ENCODE measurements at places on chromosomes 6 and 20. TPM values are rescaled to one million over a fixed set of nuclear protein-coding genes. Genes with fewer than 3 reads are reported as not detected.

SPINT4 gene
- not detected for total RNA-seq

SGK2 gene
- total RNA-seq = 4.5 TPM

DEFB124 gene
- not detected for total RNA-seq

RBM39 gene
- total RNA-seq = 228 TPM

OR2J3 gene
- total RNA-seq = 0.09 TPM

DEK gene
- 74.1 TPM for total RNA-seq

HDGFL1 gene
- 14.6 TPM for total RNA-seq

SLC22A23 gene
- 129 TPM for total RNA-seq

MAN1A1 gene
- 17.9 TPM for total RNA-seq

SPINT3 gene
- total RNA-seq = not detected

FBXO9 gene
- 89.2 TPM for total RNA-seq

C6orf163 gene
- 4.7 TPM for total RNA-seq

IFNGR1 gene
- 65.3 TPM for total RNA-seq

LHFPL5 gene
- total RNA-seq = not detected

SPO11 gene
- total RNA-seq = 2.6 TPM

DSP gene
- total RNA-seq = 211 TPM

MUCL3 gene
- not detected for total RNA-seq

POPDC3 gene
- total RNA-seq = not detected

CST4 gene
- not detected for total RNA-seq

GRCh38 chr6:21354805-21355238, 238.7 kb upstream of the SOX4 start:
- peak; percentile 28 for DNase-seq

- DNase-seq = no peak
These were observed 21.6 kb downstream of the TFEB start for GRCh38 chr6:41713650-41714291.

- no peak for DNase-seq
These were observed 226.6 kb downstream of the COL12A1 start for GRCh38 chr6:74979065-74979766.

DNA sequence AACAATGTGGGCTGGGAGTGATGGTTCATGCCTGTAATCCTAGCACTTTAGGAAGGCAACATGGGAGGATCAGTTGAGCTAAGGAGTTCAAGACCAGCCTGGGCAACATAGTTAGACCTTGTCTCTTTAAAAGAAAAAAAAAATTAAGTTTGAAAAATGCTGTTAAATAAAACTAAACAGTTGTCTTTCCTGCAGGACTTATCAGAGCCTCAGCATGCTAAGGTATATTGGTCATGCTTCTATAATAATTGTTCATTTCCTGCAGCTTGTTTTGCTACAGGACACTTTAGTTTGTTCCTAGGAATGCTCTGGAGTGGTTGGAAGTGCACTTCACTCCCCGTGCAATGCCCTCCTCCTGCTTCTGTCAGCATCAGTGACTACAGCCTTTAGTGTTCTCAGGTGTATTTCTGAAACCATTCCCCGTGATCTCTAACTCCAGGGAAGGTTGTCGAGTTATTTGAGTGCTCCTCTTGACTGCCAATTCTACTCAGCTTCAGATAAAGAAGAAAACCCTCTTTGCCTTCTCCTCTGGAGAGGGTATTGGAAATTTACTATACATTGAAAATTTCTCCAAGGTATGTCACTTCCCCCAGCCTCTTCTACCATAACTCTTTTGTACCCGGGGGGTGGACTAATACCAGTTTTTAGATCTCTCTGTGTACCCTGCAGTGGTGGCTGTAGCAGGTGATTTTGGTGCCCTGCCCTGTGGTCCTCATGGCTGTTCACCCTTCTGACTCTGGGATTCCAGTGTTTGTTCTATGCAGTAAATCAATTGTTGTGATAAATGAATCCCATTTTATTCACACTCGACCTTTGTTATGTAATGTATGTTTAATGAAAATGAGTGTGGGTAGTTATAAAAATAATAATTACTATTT, 33.8 kb downstream of the NHLRC1 start:
- no peak for DNase-seq

GRCh38 chr6:108707328-108707976, 140.8 kb upstream of the ARMC2 start:
- peak; percentile 44 for DNase-seq

DNA sequence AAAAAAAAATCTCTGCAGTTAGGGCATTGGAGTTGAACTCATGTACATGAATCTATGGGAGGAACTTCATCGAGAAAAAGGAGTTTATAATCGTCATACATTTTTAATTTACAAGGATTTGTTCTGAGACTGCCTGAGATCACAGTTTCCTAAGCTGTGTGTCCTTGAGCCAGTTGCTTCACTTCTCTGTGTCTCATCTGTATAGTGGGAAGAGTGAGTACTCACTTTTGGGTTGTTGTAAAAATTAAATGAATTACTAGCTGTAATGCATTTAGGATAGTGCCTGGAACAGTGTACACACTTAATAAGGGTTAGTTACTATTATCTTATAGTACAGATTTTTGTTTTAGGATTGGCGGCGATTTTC, 42.5 kb downstream of the EYA2 start:
- DNase-seq = no peak

DNA sequence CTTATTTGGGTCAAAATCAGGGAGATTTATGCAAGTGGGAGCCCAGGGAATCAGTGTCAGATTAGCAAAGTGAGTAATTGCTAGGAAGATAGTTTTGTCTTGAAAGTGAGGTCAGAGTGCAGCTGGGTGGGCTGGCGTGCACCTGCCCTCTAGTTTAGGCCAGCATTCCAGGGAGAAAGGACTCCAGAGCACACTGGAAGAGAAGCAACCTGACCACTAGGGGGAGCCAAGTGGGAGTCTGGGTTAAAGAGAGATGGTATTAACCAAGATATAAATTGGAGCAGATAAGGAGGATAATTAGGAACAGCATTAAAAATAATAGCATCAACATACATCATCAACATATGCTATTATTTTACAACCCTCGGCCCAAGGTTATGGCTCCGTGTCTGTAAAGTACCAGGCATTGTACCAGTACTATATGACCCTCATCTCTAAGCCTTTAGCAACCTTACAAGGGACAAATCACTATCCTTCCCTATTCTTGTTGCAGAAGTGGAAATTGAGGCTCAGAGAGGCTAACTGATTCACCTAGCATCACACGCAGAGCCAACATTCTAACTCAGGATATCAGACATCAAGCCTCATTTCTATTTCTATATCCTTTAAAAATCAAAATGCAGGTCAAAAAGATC, 57.8 kb downstream of the SLC2A10 start:
- DNase-seq = peak; percentile 20

GRCh38 chr6:129605967-129606366, 104.0 kb downstream of the ARHGAP18 start:
- no peak for DNase-seq

- no peak for DNase-seq
These were observed 129.6 kb downstream of the CD24 start for GRCh38 chr6:106844930-106845329.

GRCh38 chr6:169558774-169559441, 142.9 kb downstream of the WDR27 start:
- DNase-seq = no peak

DNA sequence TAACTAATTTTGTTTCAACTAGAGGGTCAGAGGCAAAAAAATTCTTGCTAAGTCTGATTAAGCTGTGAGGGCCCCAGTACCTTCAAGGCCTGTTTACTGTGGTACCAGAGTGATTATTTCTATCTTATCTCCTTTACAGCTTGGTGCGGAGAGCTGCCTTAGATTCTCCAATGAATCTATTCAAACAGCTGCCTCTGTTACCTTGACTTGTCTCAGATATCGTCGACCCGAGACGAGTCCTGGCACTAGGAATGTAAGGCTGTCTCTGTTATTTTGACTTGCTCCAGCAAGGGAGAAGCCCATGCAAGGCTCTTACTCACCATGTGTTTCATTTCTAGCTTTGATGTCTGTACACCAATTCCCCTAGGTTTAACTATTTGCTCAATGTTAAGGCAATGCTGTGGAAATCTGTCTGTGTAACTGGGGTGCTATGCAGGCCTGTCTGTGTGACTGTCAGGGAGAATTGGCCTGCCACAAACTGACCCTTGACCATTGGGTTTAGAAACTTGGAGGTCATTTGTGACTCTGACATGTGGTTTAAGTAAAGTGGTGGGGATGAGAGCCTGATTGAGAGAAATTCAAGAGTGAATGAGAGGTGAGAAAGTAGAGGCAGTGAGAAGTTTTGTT, 10.4 kb upstream of the FKBPL start:
- no peak for DNase-seq

DNA sequence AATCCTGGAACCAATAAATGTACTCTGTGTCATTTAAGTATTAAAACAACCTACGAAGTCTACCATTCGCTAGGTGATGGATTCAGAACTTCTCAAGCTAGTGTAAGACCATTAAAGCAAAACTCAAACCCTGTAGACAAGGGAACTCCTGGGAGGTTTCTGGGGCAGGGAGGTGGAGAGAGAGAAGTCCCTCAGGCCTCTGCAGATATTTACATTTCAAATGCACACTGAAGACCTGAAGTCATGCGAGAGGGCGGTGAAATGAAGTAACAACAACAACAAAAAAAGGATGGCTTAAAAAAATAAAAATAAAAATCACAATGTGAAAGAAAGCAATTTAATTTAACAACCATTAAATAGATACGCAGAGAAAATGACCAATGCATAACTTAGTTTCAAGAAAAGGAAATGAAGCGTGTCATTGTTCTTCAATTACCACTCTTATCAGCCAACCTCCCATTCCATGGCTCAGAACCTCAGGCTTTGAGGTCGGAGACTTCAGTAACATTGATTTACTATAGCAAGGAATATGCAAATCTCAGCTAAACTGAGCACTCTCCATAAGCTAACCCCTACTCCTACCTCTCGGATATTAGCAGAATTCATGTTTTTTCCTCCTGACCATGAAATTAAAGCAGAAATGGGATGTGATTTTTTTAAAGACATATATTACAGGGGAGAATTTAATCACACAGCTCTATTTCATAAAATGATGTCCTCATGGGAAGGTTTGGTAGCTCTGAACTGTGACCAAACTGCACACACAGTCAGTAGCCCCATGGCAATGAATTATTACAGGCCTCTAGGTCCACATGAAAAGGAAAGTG, 140.6 kb downstream of the KIF16B start:
- DNase-seq = no peak

DNA sequence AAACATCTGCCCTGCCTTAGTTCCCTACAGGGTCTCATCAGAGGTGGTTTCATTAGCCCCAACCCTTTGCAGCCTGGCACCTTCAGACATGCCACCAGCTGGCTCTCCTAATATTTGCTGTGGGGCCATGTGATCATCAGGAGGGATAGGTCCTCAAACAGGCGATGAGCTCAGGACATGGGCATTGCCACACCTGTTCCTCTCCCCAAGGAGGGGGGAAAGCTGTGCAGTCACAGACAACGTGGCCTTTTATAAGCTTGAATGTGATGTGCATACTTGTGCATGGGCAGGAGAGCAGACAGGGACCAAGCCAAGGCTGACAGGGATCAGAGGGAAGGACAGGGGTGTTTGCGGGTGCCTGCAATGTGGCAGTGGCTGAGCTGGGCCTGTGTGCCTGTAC, 78.8 kb upstream of the ZNFX1 start:
- peak; percentile 43 for DNase-seq

- DNase-seq = peak; percentile 63
These were observed 21.1 kb upstream of the FOXQ1 start for GRCh38 chr6:1290805-1291204.

GRCh38 chr6:110341663-110342596, 16.2 kb downstream of the METTL24 start:
- no peak for DNase-seq

DNA sequence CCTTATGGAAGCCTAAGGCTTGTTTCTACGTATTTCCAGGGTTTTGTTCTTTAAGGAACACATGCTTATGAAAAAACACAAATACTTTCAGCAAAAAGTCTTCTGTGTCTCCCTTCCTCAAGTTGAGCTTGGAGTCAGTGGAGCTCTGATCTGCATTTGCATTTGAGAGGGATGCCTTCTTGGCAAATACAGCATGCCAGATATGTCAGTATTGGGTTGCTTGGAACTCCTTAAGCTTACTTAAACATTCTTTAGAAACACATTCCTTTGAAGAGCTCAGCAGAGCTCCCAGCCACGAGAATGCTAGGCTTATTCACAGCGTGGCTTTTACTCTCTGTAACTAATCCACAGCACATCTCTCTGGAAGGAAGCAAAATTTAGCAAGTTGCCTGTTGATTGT, 68.3 kb downstream of the ANKRD6 start:
- DNase-seq = no peak

DNA sequence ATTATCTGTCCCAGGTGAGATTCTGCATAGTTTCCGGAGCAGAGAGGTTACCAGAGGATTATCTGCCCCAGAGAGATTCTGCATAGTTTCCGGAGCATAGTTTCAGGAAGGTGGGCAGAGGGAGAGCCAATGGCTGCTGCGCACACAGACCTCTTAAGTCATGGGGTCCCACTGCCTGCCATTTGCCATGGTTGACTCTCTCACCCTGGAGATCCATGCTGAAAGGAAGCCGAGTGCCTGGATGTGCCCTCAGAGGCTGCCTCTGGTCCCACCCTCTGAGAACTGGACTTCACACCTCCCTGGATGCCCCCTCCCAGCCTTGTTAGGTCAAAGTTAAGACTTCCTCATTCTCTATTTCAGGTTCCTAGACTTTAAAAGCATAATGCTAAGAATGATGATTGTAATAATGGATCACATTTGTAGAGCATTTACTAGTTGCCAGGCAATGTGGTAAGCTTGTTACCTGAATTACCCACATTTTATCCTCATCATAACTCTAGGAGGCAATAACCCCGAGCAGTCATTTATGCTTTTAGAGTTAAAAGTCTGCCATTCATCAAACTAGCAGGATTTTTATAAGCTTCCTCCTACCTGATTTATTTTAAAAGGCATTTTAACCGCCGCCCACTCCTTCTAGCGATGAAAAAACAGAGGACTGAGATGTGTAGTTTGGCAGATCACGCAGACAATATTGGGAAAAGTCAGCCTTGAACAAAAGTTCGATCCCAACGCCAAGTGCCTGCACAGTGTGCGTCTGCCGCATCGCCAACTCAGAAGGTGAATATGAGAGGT, 11.9 kb downstream of the SERPINB9 start:
- DNase-seq = no peak

DNA sequence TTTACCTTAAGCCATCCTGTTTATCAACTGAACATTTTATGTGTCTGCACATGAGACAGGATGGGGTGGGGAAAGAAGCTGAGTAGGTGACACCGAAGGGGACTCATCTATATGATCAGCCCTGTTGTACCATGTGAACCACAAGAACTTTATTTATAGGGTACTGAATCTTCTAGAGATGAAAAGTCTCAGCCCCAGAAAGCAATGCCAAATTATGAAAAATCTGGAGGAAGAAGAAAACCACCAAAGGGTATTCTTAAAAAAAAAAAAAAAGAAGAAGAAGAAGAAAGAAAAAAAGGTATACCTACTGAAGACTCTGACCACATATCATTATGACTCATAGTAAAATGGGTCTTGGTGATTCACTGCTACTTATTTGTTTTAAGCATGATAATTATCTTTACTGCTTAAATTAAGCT, 39.8 kb upstream of the HBS1L start:
- no peak for DNase-seq

Measured in prostate gland (tissue), 2 donors.